Stimulated activated CD8-positive, alpha-beta memory T cell treated with anti-CD3 and anti-CD28 coated beads, Interleukin-4, amount 100 ng/mL, for 1 hour (primary cell): ENCODE measurements at places on chromosomes 4 and X.

DNA sequence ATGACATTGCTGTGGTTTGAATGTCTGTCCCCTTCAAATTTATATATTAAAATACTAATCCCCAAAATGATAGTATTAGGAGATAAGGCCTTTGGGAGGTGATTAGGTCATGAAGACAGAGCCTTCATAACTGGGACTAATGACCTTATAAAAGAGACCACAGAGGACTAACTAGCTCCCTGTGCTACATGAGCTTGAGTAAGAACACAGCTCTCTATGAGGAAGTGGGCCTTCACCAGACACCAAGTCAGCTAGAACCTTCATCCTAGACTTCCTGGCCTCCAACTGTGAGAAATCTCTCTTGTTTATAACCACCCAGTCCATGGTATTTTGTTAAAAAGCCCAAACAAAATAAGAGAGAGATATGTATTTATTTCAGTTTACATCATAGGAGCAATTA, 242.2 kb upstream of the CTSO start:
- DNase-seq: no peak

DNA sequence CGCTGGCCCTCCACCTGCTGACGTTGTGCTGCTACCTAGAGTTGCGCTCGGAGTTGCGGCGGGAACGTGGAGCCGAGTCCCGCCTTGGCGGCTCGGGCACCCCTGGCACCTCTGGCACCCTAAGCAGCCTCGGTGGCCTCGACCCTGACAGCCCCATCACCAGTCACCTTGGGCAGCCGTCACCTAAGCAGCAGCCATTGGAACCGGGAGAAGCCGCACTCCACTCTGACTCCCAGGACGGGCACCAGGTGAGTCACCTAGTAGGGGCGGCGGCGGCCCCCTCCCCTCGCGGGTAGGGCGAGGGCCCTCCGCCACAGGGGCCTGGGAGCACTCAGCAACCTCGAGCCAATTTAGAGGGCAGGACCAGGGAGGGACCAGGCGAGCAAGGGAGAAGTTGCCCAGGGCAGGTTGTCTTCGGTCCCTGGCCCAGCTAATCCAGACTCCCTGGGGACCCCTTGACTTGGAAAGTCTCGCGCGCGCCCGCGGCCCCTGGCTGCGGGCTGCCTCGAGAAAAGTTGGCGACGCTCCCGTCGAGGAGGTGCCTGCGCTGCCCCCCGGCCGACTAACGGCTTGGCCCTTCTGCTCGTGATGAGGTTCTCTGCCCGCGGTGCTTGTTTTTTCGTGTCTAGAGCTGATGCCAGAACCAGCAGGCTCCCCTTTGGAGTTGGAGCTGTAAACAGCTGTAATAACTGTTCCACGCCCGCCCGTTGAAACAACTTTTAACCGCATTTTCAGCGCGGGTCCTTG, 717 bp downstream of the EDA start:
- DNase-seq: no peak

DNA sequence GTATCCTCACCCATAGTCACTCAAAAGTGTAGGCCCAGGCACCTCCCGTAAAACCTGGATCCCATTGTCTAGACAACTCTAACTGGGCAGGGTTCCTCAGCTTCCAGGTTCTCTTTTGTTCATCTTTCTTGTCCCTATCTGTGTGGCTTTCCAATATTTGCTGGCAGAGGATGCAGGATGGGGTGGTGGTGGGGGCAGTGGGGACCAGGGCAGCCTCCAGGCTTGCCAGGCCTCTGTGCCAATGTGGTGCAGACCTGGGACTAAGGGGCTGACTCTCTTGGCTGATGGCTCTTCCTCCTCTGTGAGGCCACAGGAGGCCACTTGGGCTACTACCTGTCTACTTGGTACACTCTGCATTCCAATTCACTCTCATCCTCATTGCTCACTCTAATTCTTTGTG, 76.4 kb downstream of the NBDY start:
- no peak for DNase-seq

DNA sequence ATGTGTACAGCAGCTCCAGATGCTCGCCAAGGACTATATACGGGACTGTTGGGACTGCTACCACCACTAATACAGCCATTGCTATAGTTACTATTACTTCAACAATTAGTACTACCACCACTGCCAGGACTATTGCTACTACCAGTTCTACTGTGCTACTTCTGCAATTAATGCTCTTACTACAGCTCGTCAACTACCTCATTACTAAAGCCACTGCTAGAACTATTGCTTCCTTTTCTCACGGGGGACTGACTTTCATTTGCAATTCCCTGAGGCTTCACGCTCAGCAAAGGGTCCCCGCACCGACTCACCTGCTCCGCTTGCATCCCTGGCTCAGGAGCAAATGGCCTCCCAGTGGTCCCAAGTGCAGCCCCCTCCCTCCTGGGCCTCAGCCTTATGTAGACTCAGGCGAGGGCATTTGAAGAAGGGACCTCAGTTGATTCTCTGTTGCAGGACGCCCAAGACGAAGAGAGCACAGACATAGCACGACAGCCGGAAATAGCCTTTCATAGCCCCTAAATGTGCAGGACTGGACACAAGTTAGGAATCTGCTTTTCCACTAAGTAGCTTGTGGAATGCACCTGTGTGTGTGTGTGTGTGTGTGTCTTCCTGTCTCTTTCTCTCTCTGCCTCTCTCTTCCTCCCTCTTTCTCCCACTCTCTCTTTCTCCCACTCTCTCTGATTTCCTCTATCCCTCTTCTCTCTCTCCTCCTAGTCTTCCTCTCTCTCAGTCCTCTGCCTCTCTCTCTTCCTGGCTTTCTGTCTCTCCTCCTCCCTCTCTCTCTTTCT, 294.8 kb downstream of the ASMT start:
- DNase-seq: no peak

DNA sequence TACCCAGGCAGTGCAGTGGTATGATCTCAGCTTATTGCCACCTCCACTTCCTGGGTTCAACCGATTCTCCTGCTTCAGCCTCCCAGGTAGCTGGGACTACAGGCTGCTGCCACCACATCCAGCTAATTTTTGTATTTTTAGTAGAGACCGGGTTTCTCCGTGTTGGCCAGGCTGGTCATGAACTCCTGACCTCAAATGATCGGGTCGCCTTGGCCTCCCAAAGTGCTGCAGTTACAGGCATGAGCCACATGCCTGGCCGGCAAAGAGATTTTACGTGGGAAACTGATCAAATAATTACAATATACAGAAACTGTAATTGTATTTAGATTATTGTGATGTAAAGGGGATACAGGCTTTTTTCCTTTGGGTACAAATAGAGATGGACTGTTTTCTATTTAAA, 33.7 kb downstream of the RBPJ start:
- no peak for DNase-seq
